Inflammatory macrophage treated with lipopolysaccharide for 1 hour (primary cell): ENCODE measurements at places on chromosomes 7 and 10.

GRCh38 chr10:27680006-27680557, 65.5 kb downstream of the MKX start:
- no peak for DNase-seq

DNA sequence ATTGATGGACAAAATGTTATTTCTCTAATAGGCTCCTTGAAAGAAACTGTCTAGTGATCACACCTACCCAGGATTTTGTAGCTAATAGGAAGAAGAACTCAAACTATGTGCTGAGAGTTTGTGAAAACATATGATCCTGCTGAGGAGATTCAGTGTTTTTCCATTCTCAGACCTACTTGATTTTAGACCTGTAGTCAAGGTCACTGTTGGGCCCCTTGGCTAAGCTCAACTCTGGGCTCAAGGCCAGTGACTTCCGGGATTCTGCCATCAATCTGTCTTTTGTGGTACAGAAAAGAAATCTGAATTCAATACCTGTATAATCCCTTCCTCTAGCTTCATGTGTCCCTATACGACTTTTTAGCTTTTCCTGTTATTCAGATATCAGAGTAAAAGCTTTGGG, 79.7 kb upstream of the FERD3L start:
- DNase-seq: no peak

DNA sequence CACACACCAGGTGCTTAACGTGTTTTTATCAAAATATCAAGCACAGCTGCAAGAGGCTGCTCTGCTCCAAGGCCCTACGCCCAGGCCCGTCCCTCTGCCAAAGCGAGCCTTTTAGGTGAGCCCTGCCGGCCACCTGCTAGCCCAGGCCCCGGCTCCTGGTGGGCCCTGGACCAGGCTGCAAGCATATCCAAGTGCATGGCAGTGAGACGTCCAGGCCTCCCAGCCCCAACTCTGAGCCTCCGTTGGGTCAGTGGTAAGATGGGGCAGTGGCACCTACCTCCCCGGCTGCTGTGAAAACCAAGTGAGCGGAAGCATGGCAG, 136.2 kb downstream of the LHPP start:
- DNase-seq: no peak

DNA sequence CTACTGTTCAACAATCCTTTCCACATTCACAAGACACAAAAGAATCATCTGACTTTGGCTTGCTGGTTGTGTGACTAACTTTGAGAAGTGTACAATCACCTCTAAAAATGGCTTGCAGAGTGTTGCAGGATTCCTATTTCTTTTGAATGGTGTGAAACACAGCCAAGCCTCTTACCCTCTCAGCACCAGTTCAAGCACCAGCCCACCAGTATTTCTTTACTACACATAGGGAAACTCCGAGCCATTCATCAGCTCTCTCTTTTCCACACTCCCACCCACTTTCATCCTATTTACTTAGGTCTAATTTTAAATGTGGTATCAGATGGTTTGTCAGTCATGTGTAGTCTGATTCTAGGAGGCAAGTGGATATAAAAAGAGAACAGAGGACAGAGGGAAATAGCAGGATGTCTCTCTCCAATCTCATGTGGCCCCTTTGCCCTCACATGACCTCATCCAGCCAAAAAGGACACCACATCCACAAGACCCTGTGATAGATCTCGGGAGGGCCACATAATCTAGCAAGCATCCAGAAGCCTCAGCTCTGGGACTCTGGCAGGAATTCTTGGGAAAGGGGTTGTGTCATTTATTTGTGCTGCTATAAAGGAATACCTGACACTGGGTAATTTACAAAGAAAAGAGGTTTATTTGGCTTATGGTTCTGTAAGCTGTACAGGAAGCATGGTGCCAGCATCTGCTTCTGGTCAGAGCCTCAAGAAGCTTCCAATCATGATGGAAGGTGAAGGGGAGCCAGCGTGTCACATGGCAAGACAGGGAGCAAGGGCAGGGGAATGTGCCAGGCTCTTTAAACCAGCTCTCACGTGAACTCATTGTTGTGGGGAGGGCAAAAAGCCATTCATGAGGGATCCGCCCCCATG, 66.8 kb upstream of the NEBL start:
- DNase-seq: no peak

- peak; percentile 86 for DNase-seq
Measured at GRCh38 chr10:88066876-88067275, 203.5 kb downstream of the PTEN start.

GRCh38 chr7:14016950-14017349, 27.5 kb upstream of the ETV1 start:
- DNase-seq: no peak

DNA sequence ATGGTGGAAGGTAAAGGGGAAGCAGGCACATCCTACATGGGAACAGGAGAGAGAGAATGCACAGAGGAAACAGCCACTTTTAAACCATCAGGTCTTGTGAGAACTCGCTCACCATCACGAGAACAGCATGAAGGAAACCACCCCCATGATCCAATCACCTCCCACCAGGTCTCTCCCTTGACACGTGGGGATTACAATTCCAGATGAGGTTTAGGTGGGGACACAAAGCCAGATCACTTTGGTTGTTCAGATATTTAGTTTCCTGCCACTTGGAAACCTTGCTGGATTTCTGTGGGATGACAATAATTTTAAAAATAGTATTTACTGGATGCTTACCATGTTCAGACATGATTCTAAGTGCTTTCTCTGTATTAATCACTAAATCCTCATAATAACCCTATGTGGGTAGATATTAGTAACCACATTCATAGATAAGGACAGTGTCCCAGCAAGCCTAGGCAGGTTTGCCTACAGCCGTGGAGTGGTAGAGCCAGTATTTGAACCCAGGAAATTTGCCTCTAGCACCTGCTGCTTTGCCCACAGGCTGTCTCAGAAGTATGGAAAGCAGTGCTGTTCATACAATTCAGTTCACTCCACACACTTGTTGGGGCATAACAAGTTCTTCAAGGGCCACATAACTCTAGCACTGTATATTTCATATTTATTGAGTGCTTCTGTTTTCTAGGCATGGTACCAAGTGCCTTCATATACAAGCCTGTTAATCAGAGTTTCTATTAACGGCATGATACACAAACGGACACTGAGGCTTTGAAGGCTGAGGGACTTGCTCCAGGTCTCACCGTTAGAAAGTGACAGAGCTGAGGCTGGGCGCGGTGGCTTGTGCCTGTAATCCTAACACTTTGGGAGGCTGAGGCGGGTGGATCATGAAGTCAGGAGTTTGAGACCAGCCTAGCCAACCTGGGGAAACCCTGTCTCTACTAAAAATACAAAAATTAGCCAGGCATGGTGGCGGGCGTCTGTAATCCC, 8.3 kb downstream of the TLL2 start:
- no peak for DNase-seq

DNA sequence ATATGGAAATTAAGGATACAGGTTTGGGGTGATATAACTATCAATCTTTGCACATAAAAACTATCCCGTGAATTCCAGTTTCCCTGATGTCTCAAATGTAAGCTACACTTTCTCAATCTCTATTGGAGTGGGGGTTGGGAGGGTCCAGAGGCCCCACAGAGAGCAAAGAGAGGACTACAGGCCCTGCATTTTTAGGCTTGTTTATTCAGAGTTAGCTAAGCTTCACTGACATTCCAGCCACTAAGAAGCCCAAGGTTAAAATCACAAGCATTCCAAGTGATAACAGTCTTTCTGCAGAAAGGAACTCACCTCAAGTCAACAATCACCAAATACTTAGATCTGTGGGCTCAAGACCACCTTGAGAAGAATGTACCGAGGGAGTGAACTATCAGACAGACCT, 31.6 kb upstream of the LAMB1 start:
- DNase-seq: no peak

DNA sequence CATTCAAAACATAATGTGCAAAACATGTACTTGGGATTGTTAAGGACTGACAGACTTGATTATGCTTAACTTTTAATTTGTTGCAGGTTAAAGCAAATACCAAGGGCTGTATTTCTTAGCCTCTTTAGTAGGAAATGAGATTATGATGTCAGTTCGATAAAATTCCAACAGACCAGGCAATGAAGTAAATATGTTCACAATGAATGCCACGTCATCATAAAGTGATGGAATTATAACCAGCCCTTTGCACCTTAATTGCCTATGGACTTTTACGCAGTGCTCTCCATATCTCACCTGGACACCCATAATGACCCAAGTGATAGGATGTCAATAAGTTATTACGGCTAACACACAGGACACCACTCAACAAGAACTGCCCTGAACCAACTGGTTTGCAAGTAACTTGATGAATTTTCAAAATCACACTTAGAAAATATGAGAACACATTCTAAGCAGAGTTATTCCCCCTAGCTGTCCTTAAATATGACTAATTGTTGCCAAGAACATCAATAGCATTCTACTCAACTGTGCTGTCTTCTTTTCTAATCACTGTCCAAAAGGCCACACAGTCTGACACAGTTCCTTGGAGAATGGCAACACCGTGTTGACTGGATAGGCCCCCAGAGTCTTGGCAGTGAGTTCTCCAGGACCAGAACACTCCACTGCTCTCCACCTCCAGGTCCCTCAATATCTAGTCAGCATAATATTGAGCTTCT, 115.0 kb downstream of the CHCHD3 start:
- no peak for DNase-seq
